ENCODE measurements at places on chromosomes 11 and 22.

GRCh38 chr11:8593455-8593854, 573 bp downstream of the STK33 start:
- DNase-seq = no peak

- no peak for DNase-seq
Observed at GRCh38 chr22:42799461-42800405, 57.3 kb downstream of the ARFGAP3 start.

DNA sequence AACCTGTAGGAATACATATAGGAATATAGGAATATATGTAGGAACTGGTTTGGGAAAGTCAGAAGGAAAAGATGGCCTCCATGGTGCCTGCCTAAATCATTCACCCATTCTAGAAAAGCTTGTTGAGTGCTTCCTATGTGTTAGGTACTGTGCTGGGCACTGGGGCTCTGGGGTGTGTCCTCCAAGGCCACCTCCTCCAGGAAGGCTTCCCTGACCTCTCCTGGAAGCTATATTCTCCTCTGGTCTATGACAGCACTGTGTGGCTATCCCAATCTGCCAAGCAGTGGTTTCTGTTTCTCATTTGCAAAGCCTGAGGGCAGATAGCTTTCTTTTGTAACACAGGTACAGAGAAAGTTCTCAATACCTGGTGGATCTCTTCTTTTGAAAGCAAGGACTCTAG, 30.2 kb downstream of the IRAG1 start:
- no peak for DNase-seq

- peak; percentile 19 for DNase-seq
Observed at GRCh38 chr11:1547467-1548098, 24.5 kb downstream of the DUSP8 start.
